Stimulated activated CD8-positive, alpha-beta memory T cell treated with anti-CD3 and anti-CD28 coated beads, Interleukin-4, amount 100 ng/mL, for 1 hour (primary cell): ENCODE measurements at places on chromosomes 3 and 15.

DNA sequence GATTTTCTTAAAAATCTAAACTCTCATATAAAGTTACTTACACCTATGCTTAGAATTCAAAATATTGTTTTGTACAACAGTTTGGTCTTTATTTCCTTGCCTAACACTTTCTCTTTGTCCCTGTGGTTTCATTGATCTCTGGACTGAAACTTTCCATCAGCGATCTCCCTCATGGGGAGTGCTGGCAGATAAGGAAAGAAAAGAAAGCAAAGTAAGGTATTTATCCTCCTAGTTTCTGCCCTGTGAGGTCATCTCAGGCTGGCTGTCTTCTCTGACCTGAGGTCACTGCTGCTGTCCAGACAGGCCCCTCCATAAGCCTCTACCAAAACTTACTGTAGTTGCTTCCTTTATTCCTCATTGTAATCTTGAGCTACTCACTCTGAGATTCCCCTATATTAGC is 57.9 kb upstream of the EPHA6 start:
- DNase-seq: no peak

DNA sequence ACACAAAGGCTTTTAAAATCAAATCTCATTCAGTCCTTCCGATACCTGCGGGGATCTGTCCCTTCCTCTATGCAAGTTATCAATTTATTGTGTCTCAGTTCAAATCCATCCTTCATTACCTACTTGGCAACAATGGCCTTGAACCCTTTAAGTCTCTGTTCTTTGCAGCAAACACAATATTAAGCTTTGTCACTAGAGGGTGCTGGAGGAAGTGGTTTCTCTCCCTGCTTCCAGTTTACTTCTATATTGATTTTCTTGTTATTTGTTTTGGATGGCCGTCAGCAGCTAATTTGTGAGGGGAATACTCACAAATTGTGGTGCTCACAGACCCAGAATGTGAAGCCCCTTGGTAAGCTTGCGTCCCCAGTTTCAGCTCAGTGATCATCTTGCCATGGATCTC is 278.3 kb downstream of the FGF12 start:
- no peak for DNase-seq

DNA sequence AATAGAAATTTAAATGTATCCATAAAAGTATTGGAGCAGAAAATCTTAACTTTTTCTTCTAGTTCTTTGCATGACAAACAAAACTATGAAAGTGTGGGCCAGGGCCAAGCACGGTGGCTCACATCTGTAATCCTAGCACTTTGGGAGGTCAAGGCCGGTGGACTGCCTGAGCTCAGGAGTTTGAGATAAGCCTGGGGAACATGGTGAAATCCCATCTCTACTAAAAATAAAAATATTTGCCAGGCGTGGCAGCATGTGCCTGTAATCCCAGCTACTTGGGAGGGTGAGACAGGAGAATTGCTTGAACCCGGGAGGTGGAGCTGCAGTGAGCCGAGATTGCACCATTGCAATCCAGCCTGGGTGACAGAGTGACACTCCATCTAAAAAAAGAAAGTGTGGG is 93.0 kb upstream of the ASB14 start:
- no peak for DNase-seq

DNA sequence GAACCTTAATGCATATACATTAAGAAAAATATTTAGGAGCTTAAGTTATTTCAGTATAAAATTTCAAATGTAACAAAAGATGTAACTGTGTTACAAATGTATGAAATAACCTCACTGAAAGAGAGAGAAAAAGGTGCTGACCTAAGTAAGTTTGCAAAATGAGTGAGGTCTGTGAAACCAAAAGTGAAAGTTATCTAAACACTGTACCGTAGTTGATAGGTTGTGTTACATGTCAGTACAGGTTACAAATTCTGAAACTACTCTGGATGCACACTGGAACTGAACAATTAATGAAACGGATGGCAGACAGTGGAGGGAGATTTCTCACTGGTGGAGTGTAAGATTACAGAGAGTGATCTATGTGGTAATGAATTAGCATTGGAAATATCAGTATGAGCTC is 420.7 kb downstream of the ZNF385D start:
- no peak for DNase-seq

GRCh38 chr3:134799393-134799792 is 4.3 kb downstream of the EPHB1 start:
- no peak for DNase-seq

GRCh38 chr3:49164983-49165720 is 979 bp downstream of the CCDC71 start:
- DNase-seq: no peak

DNA sequence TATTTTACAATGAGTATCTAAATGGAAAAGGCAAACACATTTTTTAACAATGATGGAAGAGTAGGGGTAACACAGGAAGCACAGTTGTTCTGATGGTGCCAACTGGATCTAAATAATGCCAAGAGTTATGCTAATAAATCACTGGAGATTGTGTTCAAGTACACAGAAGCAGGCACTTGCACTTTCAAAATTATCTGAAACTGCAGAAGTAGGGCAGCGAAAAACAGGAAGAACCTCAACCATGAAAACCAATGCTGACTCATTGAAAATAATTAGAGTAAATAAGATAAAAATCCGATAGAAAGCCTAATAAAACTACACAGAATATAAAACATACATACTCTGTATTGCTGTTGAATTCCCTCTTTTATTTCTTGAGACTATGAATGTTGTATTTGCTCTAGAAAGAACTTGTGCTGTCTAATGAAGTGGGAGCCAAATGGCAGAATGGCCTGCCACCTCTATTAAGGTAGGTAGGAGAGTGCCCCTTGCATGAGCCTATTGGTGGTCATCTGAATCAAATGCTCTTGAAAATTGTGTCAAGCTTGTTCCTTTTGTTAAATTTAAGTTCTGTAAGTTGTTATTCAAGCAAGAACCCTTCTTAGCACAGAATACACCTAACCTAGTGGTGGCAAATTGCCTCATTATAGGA is 93.7 kb downstream of the ABI3BP start:
- no peak for DNase-seq

DNA sequence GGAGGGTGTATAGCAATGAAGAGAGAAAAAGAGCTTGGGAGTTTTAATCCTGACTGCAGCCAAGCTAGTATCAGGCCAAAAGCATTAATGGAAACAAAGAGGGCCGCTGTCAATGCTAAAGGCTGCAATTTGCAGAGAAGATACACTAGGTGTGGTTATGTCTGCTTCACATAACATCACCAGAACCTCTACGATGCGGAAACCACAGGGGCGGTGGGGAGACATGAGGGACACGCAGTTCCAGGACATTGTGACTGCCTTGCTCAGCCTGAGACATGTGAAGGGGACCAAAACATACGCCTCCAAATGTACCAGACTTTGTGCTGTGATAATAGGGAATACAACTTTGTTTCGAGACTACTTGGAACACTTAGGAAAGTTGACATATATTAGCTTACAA is 88.4 kb downstream of the APBA2 start:
- DNase-seq: peak; percentile 23

- no peak for DNase-seq
Measured at GRCh38 chr3:73601011-73601410, 23.7 kb downstream of the PDZRN3 start.

- DNase-seq: no peak
Measured at GRCh38 chr3:72746430-72747411, 101.5 kb downstream of the SHQ1 start.

- no peak for DNase-seq
Measured at GRCh38 chr3:102113421-102114041, 264.2 kb downstream of the NFKBIZ start.

DNA sequence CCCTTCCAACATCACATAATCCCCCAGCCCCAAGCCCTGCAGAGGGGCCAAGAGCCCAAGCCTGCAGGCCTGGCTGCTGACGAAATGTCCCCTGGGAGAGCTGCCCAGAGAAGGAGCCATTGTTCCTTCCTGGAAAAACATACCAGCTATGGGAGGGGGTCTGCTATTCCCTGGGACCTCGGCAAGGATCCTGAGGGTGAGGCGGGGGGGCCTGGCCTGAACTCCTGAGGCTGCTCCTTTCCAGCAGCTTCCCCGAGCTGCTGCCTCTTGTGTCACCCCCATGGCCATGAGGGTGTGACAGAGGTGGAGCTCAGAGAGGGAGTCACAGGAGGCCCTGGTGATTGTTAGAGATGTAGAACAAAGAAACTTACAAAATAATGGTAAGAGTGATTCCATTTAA is 12.9 kb downstream of the LOXL1 start:
- DNase-seq: no peak

- no peak for DNase-seq
Measured at GRCh38 chr3:69671082-69671952, 67.9 kb upstream of the MITF start.
